GOT3 (cell line): ENCODE measurements at places on chromosomes 5 and 9.

- no peak for DNase-seq
These were observed 27.7 kb upstream of the CDC23 start for GRCh38 chr5:138240650-138241385.

DNA sequence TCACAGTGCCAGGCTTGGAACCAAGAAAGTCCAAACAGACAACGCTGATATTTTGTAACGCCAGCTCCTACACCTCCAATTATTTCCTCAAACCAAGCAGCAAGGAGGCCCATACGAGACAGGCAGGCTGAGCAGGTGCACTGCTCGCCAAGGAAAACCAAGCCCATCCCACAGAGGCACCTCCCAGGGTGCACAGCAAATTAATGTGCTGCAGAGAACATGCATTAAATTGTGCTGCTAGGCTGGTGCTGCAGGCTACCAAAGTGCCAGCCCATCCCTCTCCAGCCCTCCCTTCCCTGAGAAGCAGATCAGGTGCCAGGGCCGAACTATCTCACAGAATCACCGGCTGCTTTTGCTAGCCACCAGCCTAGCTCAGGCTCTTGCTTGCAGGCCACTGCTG lies 137.8 kb downstream of the PAX5 start:
- no peak for DNase-seq

DNA sequence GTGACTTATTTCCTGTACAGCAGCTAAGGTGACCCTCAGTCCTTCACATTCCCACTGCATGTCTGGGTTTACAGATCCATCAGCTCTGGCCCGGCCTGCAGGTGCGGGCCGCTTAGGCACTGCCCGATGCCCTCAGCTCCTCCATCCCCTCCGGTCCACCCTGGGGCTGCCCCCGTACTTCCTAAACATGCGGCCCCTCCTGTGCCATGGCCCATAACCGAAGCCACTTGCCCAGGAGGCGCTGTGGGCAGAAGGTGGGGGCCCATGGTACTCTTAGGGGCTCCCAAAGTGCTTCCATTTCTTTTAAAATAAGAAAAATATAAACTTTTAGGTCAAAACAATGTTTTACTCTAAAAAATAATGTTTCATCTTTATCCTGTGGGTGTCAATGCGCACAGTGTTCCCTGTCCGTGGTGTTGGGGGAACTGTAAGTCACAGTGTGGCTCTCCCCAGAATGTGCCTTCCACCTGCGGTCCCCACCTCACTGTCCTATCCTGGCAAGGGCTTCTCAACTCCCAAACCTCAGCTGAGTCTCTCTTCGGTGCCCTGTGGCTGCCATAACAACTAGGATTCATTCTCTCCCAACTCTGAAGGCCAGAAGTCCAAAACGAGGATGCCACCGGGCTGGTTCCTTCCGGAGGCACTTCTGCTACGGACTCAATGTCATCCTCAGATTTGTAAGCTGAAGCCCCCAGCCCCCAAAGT lies 132.7 kb upstream of the LPCAT1 start:
- no peak for DNase-seq

DNA sequence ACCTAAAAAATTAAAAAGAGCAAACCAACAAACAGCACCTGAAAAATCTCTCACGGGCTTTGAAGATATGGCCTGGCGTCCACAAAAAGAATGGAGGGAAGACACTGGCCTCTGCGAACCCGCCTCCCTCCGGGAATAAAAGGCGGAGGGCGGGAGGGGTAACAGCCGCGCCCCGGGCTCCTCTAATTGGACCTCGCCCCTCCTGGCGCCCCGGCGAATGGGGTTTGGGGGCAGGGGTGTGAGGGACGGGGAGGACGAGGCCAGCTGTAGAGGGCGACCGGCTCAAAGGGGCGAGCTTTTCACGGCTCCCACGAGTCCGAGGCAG lies 753 bp downstream of the FANCC start:
- no peak for DNase-seq

GRCh38 chr9:34405719-34406118 lies 29.0 kb upstream of the MYORG start:
- no peak for DNase-seq

DNA sequence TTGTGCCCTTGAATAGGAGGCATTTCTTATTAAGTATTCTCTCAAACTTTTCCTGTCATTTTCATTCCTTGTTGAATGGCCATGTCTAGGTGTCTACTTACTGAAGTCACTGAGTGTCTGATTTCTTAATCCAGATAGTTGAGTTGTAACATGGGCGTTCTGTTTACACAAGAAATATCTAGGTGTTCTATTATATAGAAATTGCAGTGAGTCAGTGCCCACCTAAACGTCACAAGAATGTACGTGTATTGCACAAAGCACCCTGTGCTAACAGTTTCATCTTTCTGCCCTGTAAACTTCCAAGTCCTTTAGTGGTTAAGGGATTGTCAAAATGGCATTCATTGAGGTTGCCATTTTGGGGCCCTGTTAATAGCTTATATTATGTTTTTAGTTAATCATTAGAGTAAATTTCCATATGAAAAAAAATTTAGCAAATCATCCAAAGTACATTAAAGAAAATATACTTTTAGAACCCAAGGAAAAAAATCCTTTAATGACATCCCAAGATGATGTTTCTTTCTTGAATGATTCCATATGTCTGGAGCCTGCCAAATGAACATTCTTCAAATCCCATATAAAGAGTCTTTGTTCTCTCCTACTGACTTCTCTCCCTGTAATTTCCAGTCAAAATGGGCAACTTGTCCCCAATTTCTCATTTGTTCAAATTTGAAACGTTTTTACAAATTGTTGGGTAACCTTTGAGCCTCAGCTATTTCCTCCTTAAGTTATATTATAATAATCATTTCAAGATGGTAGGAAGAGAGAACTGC lies 114.2 kb downstream of the GOLPH3 start:
- no peak for DNase-seq

DNA sequence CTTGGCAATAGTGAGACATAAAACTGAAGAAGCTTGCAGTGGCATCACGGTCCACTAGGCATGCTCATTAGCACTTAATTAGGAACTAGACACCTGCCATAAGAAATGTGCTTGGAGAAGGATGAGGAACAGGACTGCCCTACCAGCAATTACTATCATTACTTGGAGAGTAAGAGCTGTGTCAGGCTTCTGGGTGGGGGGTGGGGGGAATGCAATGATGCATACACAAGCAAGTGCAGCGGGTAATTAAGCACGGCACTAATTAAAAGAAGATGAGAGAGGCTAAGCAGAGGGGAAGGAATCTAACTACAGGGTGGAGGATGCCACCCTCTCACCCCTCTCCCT lies 53.1 kb downstream of the TLE1 start:
- no peak for DNase-seq

DNA sequence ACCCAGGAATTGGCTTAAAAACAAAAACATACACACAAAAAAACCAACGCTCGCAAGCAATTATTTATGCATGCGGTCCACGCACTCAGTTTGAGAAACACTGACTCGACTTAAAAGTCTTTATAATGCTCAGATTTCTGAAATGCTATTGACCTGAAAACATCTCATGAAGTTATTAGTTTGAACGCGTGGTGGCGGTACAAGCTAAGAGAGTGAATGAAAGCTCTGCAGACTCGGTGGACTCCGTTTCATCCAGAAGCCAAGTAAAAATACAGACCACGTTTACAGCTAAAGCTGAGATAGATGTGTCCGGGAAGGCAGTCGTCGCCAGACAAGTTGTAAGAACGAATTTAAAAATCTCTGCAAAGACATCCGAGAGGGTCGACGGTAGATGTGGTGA lies at the start of gene PCDHB6:
Gene PCDHB6 (plus strand): TSS at position 246 of the 400 bp plus-strand sequence. CDS start 201 bp downstream, outside the sequence.
- DNase-seq = no peak

DNA sequence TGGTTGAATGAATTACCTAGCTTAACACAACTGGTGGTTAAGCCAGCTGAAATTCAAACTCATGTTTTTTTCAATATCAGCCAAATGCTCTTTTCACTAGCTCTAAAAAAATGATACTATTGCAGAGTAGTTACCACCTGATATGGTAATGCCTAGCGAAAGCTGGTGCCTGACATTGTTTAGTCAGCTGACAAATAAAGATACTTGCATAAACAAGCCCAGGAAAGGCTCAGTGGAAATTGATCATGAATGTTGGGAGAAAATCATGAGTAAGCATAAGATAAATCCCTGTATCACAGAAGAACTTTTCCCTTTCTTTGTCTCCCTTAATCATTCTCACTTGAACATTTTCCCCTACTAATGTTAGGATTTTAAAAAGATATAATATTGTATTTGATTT lies 54.6 kb downstream of the FGF10 start:
- DNase-seq = no peak

DNA sequence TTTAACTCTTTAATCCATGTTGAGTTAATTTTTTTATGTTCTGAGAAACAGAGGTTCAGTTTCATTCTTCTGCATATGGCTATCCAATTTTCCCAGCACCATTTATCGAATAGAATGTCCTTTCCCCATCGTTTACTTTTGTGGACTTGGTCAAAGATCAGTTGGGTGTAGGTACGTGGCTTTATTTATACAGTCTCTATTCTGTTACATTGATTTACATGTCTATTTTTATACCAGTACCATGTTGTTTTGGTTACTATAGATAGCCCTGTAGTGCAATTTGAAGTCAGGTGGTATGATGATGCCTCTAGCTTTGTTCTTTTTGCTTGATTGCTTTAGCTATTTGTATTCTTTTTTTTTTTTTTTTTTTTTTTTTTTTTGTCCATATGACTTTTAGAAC lies 462.0 kb downstream of the HTR1A start:
- DNase-seq = no peak

- no peak for DNase-seq
These were observed 33.5 kb upstream of the SHOC1 start for GRCh38 chr9:111828193-111828592.

DNA sequence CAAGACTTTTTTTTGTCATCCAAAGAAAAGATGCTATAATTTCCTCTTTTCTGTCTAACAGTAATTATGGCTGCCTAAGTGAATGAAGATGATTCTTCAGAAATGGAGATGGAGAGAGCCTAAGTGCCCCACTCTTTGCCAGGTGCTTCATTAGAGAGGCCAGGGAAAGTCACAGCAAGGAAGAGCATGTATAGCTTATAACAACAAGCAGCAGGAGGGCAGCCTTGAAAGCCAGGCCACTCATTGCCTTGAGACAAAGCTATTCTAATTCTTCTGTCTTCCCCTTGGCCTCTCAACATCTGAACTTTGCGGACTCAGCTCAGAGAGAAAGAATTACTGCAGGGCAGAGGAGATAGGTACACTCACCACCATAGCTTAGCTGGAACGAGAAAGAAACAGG lies 112.0 kb upstream of the ZNF366 start:
- no peak for DNase-seq

- DNase-seq = no peak
These were observed 28.1 kb upstream of the UGCG start for GRCh38 chr9:111868475-111868874.

DNA sequence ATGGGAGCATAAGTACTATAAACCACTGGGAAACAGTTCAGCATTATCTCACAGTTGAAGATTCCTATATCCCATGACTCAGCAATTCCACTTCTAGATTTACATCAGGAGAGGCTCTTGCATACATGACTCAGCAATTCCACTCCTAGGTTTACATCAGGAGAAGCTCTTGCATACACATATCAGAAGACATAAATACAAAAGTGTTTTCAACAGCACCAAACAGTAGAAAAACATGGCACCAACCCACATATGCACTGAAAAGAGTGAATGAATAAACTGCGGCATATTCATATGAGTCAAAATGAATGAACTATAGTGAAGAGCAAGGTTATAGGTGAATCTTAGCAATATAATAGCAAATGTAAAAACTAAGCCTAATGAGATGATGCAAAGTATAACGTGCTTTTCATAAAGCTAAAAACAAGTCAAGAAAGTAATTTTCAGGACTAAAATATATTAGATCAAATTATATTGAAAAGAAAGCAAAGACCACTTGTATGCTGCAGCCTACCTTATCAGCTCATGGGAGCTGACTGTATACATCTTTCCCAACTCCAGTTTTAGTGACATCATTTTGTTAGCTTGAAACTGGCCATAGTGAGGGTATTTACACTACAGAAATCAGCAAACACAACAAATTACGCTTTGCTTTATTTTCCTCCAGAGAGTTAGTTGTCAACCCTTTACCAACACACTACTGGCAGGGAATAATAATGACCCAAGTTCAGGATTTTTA lies 95.8 kb downstream of the ANKRD18B start:
- no peak for DNase-seq

DNA sequence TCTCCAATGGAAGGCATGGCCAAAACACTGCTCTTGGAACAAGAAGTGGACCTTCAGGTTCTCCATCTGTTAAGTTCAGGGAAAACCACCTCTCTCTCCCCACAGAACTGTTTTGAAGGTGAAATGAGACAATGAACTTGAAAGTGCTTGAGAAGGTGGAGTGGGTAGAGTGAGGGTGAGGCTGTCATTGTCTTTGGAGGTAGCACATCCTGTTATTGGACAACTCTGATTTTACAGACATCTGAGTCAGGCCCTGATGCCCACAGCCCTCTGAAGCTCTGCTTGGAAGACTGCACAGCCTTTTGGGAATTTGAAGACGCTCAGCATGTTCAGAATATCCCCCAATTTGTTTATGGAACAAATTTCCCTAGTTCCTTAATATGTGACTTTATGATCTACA lies 27.6 kb upstream of the TEX48 start:
- DNase-seq = no peak

DNA sequence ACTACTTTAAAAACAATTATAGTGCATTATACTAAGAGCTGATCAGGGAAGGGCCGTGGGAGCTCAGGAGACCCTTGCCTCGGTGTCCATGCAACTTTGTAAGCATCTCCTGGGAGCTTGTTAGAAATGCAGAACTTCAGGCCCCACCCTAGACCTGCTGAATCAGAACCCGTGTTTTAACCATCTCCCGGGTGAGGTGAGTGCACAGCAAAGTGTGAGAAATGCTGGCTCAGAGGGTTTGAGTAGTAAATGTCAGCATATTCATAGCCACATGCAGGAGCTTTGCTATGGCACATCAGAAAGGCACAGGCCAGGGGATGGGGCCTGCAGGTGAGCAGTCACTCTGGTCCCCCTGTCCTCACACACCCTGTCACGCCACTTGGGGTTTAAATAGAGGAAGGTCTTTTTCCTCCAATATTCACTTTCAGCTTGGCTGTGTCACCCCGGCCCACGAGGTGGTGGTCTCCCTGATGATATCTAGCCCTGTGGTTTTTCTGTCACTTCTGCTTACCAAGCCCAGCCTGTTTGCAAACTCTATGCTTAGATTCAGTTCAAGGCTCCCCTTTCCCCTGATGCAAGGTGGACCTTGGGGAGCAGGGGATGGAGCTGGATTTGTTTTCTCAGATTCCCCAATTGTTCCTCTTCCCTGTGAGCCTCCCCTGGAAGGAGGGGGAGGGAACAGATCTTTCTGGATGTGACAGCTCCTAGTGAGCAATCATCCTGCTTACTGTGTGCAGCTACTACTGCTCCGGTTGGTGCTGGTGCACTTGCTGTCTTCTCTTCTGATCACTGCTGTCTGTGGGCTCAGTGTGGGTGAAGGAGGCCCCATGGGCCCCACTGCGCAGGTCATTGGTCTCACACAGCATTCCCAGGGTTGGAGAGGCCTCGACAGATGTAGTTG lies 51.8 kb upstream of the TGFBR1 start:
- no peak for DNase-seq

GRCh38 chr5:97125125-97125683 lies 17.2 kb downstream of the LIX1 start:
- no peak for DNase-seq

DNA sequence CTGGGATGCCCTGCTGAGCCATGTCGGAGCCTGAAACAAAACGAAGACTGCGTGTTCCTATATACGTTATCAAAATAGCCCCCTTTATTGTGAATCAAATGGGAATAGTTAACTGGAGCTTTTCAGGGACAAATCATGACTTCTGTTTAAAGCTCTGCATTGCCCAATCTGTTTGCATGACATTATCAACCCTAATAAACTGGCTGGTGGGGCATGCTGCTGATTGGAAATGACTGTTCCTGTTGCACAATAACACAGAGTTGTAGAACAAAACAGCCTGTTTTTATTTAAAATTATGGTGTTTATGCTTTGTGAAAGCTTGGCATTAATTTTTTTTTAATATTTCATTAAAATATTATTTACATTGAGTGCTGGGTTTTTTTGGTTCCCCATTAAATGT lies 215.5 kb downstream of the TMEM167A start:
- DNase-seq = no peak
